ENCODE measurements at places on chromosomes 1 and 21.

GRCh38 chr1:186113461-186113860, 261.6 kb downstream of the TPR start:
- no peak for DNase-seq

DNA sequence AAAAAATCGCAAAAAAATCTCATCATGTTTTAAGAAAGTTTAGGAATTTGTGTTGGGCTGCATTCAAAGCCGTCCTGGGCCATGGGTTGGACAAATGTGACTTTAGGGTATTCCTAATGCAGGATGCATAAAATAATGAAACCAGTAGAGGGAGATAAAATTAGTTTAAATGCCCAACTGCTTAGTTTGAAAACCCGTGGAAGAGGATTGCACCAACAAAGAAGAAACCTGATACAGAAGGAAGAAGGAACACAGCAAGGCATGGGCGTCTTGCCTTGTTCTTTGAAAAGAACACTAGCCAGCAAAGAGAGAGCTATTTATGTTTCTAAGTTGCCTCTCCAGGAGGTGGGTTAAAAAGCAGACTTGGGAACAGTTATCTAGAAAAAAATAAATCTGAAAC, 37.9 kb downstream of the WDR3 start:
- DNase-seq: peak; percentile 52

DNA sequence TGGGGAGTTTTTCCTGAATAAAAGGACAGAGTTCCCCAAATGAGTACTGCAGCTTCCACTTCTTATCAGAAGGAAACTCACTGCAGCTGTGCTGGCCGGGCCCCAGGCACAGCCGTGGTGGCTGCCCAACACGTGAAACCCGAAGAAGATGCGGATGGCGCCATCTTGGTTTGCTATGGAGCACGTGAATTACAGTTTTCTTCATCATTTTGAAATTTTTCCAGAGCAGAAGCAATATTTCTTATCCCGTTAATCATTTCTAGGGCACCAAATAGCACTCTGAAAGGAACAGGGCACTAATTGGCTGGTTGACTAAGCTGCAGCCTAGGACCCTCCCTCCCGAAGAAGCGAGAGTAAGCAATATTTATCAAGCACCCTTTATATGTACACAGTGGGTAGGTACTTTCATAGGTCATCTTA, 63.2 kb upstream of the EPS8L3 start:
- no peak for DNase-seq

DNA sequence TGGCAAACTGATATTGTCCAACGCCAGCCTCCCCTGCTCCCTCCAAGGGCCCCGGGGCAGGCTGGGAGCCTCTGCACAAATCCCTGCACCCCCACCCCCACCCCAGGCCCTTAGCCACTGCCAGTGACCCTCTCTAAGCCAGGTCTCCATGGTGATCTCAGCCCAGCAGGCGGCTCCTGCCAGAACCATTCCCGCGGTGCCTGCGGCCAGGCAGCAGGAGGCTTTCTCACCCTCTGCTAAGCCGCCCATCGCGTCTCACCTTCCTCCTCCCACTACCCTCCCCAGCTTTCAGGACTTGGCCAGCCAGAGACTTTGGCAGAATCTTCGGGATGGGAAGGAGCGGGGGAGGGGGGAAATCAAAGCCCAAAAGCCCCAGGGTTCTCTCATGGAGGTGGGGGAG, 46.8 kb upstream of the WASF2 start:
- peak; percentile 92 for DNase-seq

DNA sequence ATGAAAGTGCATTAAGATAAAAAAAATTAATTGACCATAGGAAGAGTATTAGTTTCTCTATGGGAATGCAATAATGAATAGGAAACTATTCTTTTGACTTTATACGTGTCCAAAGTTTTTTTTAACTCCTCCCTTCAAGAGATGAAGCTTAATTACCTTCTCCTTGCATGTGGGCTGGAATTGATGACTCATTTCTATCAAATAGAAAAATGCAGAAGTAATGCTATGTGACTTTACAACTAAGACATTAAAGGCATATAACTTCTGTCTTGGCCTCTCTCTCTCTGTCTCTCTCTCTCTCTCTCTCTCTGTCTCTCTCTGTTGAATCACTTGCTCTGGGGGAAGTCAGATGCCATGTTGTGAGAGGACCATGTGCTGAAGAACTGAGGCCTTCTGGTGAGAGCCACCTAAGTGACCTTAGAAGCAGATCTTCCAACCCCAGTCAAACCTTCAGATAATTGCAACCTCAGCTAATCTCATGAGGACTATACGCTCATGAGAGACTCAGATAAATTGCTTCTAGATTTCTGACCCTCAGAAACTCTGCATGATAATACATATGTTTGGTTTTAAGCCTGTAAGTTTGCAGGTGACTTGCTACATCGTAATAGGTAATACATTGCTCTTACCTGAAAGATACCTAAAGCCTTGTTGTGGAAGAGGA, 414.2 kb downstream of the KCNT2 start:
- no peak for DNase-seq

DNA sequence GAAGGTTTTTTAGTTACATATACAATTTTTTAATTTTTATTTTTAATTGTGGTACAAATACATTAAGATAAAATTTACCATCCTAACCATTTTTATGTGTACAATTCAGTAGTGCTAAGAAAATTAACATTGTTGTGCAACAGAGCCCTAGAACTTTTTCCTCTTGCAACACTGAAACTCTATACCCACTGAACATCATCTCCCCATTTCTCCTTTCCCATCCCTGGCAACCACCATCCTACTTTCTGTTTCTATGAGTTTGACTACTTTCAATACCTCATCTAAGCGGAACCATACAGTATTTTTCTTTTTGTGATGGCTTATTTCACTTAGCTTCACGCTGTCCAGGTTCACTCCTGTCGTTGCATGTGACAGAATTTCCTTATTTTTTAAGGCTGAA, 54.1 kb downstream of the PALMD start:
- peak; percentile 21 for DNase-seq

DNA sequence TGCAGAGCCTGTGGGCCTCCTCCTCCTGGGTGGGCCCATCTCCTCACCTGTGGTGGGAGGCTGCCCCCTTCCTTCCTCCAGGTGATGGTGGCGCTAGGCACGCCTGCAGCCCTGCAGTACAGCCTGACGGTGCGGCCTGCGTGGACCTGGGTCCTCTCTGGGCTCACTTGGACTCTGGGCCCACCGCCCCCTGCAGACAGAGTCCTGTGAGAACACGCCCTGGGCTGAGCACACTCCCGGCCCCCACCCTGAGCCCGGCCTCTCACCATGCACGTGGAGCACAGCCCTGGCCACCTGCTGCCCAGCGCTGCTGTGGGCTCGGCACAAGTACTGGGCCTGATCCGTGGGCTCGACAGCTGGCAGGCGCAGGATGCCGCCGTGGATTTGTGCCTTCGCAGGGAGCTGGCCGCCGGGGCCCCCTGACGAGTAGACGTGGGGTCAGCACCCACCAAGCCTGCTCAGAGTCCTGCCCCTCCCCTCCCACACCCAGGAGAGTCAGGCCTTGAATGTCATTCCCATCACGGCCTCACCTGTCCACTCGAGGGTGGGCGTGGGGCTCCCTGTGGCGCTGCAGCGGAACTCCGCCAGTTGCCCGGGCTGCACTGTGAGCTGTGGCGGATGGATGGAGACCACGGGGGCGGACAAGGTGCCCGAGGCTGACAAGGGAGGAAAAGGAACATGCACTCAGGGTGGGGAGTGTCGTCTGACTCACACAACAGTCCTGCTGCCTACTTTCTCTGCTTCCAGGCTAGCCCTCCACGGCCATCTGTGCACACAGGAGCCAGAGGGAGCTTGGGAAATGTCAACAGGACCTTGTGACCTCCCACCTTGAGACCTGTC, 43.4 kb downstream of the LDLRAD2 start:
- DNase-seq: no peak

DNA sequence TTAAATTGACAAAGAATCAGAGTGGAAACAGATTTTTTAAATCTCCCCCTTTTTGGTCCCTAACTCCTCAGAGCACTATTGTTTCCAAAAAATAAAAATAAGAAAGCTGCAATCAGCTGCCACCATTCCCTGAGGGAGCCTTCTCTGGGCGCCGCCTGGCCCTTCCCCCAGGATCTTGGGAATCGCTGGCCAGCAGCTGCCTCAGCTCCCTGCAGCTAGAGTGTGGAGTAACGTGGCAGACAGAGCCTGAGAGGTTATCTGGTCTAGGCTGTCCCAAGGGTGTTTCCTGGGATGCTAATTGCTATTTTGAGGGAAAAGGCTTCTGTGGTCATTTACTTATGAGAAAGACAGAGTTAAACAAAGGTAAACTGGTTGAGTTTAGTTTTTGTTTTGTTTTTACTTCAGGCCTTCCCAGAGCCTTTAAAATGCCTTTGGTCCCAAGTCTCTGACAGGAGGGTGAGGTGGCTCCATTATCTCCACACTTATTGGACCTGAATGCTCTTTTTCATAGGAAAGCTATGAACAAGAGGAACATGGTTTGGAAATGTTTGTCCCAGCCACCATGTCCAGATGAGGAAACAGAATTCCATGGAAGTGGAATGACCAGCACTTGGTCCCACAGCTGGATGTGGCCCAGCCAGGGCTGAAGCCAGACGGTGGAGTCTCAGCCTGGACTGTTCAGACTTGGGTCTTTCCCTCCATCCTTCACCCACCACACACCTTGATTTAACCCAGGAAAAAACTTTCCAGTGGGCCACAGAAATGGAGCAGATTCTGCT, 14.1 kb upstream of the KIAA1614 start:
- DNase-seq: peak; percentile 42

DNA sequence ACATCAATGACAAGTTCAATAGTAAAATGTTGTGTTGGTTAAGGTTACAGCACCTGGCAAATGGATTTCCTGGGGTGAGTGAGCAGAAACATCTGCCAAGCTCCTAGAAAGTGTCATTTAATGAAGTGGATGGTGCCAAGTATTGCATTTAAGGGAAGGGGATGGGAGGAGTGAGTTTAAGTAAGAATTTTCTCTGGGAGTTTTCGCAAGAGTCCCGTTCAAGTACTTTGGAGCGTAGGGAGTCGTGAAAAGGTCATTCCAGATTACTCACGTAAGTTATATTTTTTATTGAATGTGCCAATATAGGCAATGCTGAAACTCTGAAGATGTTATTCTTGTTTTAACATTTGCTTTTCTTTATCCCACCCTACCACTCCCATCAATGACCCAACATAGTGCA, 117.4 kb upstream of the RAB3GAP2 start:
- no peak for DNase-seq

- DNase-seq: peak; percentile 77
These were observed 85.0 kb upstream of the KCNJ15 start for GRCh38 chr21:38171723-38172344.

DNA sequence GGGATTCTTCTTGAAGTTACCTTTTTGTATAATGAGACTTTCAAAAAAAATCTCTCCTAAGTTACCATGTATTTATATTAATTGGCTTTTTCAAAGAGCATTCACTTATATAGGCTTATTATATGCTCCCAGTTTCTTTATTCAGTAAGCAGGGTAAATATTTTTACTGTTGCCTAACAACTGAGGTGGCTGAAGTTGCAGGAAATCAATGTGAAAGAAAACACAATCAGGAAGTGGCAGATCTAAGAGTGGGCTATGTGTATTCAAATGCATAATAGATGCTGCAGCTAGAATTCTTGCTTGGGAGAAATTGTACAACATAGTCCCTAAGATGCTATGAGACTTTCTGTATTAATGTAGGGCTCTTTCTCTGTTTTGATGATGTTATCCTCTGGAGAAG, 606.9 kb downstream of the NUF2 start:
- DNase-seq: no peak

DNA sequence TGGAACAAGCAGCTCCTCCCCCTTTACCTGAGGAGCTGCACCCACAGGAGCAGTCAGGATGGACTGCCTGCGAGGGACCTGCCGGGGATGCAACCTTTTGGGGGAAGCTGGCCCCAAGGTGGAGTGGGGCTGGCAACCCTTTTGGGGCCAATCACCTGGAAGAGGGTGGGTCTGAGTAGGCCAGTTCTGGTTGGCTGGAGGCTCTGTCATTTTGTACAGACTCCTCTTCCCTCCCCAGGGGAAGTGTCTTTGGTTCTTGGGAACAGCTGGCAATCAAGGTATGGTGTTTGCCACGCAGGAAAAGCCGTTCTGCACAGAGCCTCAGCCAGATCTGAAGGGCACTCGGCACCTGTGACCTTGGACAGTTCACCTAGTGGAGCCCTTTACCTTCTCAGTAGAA, 280 bp upstream of the A3GALT2 start:
- DNase-seq: no peak

GRCh38 chr1:199979071-199979470, 48.4 kb upstream of the NR5A2 start:
- DNase-seq: no peak

- no peak for DNase-seq
These were observed 106.3 kb downstream of the PRRX1 start for GRCh38 chr1:170770254-170770653.

- DNase-seq: no peak
These were observed 18.5 kb downstream of the NPHP4 start for GRCh38 chr1:5973771-5974170.

- DNase-seq: no peak
These were observed 55.4 kb downstream of the SLC37A1 start for GRCh38 chr21:42568866-42569731.

- peak; percentile 57 for DNase-seq
These were observed 3.5 kb downstream of the HSPG2 start for GRCh38 chr1:21933397-21934248.

DNA sequence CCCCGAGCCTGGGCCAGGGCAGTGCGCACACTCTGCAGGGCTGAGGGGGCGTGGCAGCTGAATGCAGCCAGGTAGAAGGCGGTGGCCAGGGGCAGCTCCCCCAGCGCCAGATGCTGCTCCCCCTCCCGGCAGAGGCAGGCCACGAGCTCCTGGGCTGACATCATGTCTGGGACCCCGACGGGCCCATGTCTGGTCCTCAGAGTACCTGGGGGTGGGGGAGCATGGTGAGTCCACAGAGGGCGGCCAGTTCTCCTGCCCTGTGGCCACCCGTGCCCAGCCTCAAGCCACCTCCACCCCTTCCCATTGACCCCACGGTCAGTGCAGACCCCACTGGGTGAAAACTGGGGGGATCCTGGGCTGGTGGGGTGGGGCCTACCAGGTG, 838 bp downstream of the TTC34 start:
- no peak for DNase-seq

DNA sequence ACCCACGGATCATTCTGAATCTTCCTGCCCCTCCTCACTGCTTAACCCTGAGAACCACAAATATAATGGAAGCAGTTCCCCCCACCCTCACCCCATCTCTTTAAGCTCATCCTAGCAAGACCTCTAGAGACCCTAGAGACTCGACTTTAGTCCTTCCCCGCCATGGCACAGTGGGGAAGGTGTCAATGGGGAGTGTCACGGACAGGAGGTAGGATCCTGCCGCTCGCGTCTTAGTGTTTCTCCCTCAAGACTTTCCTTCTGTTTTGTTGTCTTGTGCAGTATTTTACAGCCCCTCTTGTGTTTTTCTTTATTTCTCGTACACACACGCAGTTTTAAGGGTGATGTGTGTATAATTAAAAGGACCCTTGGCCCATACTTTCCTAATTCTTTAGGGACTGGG, 677 bp upstream of the PMF1 start:
- no peak for DNase-seq

GRCh38 chr1:71634159-71634558, 553.3 kb upstream of the ZRANB2 start:
- no peak for DNase-seq

DNA sequence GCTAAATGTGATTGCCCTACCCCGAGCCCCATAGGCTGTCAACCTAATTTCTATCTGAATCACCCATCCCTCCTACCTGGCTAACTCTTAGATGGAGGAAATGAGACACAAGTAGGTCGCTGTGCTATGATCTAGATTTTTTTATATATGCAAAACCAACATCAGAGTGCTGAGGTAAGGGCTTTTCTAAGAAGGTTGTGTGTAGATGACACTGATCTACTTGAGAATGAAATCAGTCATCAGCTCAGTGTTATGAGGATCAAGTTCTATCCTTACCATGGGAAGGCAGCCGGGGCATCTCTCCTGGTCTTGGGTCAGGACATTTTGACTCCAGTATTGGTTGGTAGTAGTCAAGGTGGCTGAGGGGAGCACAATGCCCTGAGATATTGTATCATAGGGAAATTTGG, 23.6 kb downstream of the SLAMF1 start:
- DNase-seq: no peak
